Spleen (tissue), 13 donors: ENCODE measurements at places on chromosomes 3 and 15. TPM values are rescaled to one million over a fixed set of nuclear protein-coding genes. Genes with fewer than 3 reads are reported as not detected.

The PIAS1 gene
- 12.0 TPM for polyA plus RNA-seq

The COLQ gene
- polyA plus RNA-seq: 6.3 TPM

The MEGF11 gene
- polyA plus RNA-seq: 0.03 TPM

The GPR87 gene
- polyA plus RNA-seq: not detected

The GPR171 gene
- polyA plus RNA-seq: 9.1 TPM

The SHQ1 gene
- polyA plus RNA-seq: 6.7 TPM

The PLSCR5 gene
- not detected for polyA plus RNA-seq

The UBA7 gene
- 231 TPM for polyA plus RNA-seq

The WNT5A gene
- polyA plus RNA-seq: 1.7 TPM

The SAXO2 gene
- 0.58 TPM for polyA plus RNA-seq

The CTNNB1 gene
- 48.6 TPM for polyA plus RNA-seq

The UTS2B gene
- 0.20 TPM for polyA plus RNA-seq

The MAP6D1 gene
- 0.77 TPM for polyA plus RNA-seq

The KBTBD12 gene
- polyA plus RNA-seq: 0.03 TPM

The SACM1L gene
- polyA plus RNA-seq: 27.9 TPM

The B3GALNT1 gene
- 3.0 TPM for polyA plus RNA-seq

The ACTRT3 gene
- polyA plus RNA-seq: 0.30 TPM

The CHL1 gene
- 3.3 TPM for polyA plus RNA-seq

The GRIP2 gene
- polyA plus RNA-seq: 2.5 TPM
